Kidney capillary endothelial cell (primary cell): ENCODE measurements at places on chromosomes 1 and 21.

- DNase-seq: peak; percentile 89
Observed at GRCh38 chr1:192808518-192809306, at the start of gene RGS2. Gene RGS2 (plus strand): TSS chr1:192809039. CDS start chr1:192809072, 33 bp downstream.

DNA sequence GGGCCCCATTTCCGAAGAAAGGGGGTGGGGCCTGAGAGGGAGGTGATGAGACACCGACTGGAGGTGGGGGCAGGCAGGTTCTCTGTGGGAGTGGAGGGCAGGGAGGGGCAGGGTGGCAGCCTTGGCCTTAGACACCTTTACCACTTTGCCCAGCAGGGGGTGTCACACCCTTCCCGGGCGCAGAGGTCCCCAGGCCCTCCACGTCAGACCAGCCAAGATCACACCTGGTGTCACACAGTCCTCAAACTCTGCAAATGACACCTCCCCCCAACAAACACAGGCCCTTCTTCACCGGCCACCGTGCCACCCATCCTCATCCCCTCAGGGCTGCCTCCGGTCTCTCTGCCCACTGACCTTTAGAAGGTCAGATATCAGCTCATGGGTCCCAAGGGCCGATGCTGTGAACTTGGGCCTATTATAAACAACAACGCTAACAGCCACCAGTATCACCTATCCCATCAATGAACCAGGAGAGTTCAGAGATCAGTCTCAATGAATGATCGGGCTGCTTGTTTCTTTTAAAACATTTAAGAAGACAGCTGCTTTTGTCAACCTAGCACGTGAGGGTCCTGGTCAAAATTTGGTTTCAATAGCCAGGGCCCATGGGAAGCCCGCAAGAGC, 103.9 kb downstream of the CASZ1 start:
- DNase-seq: no peak

DNA sequence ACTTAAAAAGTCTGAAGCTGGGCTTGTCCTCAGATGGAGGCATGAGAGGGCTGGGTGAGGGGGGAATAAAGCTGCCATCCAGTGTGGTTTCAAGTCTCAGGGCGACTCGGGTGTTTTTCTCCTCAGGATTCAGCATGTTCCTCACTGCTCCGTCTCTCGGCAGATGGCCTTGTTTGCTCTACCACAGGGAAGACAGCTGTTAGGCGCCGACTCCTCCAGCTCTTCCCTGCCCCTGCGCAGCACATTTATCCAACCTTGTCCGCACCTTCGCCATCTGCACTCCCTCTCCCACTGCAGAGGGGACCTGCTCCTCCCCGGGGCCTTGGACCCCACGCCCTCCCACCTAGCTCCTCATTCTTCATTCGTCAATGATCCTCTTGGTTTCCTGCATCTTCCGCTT, 16.6 kb upstream of the S100A11 start:
- DNase-seq: no peak

- DNase-seq: no peak
Observed at GRCh38 chr1:236848274-236848923, 53.3 kb downstream of the MTR start.

- no peak for DNase-seq
Observed at GRCh38 chr21:39601187-39601928, 11.4 kb upstream of the B3GALT5 start.

DNA sequence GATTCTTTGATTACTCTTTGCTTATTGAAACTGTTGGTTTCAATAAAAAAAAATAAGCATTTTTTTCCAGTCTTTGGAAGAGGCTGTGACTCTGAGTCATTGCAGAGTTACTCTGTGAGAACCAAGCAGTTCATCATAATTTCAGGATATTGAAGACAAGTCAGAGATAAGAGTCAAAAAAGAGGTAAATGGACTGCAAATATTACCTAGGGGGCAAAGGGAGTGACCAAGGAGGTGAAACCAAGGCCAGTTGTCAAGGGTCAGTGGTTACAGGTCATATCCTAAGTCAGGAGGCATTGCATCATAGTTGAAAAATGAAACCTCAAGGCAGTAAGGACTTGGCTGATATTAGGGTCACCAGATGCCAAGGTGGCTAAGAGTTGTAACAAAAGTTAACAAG, 597.1 kb upstream of the USP24 start:
- no peak for DNase-seq

GRCh38 chr1:12290828-12291227, 61.0 kb downstream of the VPS13D start:
- no peak for DNase-seq

DNA sequence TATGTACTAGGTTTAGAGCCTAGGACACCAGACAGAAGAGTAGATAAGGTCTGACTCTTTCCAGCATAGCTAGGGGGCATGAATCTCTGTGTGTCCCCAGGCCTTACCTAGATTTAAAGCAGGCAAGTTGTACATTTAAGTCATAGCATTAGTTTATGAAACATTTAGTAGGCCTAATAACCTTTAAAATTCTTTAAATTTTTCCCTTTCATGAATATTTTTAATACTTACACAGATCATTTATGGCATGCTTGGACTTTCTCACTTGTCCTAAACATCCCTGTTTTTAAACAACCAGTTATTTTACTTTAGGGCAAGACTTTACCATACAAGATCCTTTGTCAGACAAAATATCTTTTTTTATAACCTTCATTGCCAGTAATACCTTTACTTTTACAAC, 258.4 kb upstream of the ZRANB2 start:
- DNase-seq: no peak

- no peak for DNase-seq
Observed at GRCh38 chr1:28290851-28291250, 31.5 kb downstream of the SESN2 start.

DNA sequence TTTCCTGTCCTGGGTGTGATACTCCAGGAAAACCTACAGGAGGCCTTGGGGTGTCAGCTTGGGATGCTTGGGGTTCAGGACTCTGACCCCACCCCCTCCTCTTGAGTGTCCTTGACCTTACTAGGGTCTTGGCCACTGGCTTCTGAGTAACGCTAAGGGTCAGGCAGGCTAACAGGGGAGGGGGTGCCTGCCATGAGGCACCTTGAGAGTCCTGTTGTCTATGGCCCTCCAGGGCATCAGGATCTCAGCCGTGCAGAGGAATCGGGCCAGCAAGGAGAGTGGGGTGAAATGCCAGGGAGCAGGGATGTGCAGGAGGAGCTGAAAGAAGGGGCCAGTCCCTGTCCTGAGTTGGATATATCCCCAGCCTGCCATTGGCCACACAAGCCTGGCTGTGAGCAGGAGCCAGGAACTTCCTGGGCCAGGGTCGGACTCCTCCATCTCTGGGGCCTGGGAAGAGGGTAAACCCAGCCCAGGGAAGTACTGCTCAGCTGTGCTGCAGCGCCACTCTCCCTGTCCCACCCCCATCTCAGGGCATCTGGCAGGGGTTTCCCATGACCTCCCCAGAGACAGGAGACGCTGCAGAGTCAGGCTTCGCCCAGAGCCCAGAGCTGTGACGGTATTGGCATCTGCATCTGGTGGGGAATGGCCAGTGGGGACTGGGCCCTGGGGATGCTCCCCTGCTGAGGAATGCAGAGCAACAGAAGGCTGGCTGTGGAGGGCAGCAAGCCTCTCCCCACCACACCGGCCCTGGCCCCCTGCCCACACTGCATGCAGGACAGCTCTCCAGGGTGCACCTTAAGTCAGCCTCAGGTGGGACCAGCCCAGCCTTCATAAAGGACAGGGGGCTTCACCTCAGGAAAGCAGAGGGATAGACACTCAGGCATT, 6.3 kb downstream of the KIF21B start:
- no peak for DNase-seq

DNA sequence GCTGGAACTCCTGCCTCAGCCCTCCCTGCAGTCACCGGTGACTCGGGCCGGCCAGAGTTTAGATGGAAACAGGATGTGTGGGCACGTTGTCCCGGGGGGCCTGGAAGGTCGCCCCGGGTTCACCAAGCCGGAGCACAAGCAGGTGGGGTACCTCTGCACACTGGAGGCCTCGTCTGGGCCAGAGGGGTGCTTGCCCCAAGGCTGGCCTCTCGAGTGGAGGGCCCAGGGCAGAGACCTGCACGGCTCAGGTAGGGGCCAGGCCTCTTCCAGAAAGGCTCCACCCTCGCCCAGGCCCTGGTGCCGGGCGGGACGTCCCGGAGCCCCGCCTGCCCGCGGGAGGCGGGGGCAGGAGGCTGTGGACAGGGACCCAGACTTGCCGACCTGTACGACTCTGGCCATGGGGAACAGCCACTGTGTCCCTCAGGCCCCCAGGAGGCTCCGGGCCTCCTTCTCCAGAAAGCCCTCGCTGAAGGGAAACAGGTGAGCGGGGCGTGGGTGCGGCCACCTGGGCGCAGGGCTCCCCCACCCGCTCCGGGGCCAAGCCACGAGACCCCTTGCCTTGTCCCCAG, at the start of gene PLEKHN1:
TSS of gene PLEKHN1 (plus strand) at position 348 of the 569 bp plus-strand sequence. CDS start at position 398, 50 bp downstream.
- peak; percentile 42 for DNase-seq
